ENCODE measurements at places on chromosomes 2 and 18.

- peak; percentile 11 for DNase-seq
Measured at GRCh38 chr2:80238692-80239469, 65.7 kb downstream of the LRRTM1 start.

DNA sequence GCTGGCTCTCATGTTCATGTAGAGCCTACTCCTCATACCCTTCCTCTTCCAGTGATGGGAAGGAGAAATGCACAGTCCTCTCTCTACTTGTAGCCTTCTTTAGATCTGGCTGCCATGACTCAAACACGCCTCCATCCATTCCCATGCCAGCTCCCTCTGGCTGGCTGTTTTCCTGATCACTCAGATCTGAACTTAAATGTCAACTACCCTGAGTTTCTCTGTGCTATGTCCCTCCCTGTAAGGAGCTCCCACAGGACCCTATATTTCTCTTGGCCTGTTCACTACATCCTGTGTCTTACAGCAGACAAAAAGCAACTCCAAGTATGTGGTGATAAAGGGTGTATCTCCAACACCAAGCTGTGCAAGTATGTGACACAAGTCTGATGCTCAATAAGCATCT is 152.4 kb downstream of the TCF4 start:
- no peak for DNase-seq

- DNase-seq = no peak
Measured at GRCh38 chr2:206527153-206527552, 83.8 kb downstream of the ADAM23 start.

GRCh38 chr2:20476481-20476880 is 29.6 kb downstream of the RHOB start:
- no peak for DNase-seq

- DNase-seq = no peak
Measured at GRCh38 chr18:8319798-8320489, 289.3 kb upstream of the RAB12 start.

GRCh38 chr2:202736826-202737225 is 102.1 kb downstream of the FAM117B start:
- no peak for DNase-seq

GRCh38 chr18:69172046-69172445 is 228.6 kb upstream of the DOK6 start:
- no peak for DNase-seq

DNA sequence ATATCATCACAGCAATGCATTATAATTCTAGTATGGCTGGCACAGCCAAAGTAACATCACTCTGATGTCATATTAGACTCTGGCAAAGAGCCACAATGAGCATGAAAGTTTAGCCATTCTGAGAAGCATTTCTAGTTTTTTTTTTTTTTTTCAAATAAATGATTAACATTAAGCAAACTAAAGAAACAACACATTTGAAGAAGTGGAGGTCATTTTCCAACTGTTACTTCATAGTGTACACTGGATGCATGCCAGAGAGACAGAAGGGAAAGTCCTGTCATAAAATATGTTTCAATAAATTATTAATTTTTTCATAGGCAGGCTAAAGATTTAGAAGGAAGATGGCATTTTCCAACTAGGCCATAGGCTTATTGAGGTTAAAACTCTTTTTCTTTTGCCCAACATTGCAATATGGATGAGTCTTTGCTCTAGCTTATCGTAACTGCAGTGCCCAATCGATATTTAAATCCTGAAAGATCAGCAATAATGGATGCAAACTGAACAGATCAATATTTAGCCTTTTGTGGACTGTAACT is 1630.4 kb upstream of the ACVR2A start:
- peak; percentile 36 for DNase-seq

DNA sequence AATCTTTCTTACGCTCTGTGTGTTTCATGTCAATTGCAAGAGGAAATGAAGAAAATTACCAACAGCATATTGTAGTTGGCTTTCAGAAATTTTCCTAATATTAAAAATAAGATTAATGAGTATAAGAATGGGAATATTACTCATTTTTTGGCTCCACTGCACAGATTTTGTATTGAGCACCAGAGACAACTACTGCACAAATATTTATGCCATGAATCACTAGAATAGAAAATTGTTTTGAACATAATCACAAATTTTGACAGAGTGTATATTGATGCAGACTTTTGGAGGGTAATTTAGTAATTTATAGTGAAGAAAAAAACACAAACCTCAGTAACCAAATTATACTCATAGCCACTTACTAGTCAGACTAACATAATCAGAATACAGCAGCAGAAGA is 118.3 kb downstream of the DOK6 start:
- peak; percentile 4 for DNase-seq

DNA sequence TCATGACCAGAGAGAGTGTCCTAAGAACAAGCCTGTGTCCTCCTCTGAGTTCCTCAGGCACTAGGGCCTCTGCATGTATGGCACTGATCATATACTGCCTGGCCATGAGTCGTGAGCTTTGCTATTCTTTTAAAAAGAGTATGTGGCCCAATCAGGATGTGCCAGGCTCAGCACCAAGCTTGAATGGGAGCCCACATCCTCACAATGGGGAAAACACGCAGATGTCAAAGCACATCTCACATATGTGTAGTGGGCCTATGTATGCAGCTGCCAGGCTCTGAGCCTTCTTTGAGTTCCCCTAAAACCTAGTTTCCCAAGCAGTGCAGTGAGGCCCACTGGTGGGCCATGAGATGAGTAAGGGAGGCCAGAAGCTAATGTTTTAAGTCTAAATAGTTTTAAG is 69.9 kb upstream of the SLC1A4 start:
- DNase-seq = no peak

GRCh38 chr2:148257276-148257675 is 236.4 kb downstream of the MBD5 start:
- DNase-seq = no peak

DNA sequence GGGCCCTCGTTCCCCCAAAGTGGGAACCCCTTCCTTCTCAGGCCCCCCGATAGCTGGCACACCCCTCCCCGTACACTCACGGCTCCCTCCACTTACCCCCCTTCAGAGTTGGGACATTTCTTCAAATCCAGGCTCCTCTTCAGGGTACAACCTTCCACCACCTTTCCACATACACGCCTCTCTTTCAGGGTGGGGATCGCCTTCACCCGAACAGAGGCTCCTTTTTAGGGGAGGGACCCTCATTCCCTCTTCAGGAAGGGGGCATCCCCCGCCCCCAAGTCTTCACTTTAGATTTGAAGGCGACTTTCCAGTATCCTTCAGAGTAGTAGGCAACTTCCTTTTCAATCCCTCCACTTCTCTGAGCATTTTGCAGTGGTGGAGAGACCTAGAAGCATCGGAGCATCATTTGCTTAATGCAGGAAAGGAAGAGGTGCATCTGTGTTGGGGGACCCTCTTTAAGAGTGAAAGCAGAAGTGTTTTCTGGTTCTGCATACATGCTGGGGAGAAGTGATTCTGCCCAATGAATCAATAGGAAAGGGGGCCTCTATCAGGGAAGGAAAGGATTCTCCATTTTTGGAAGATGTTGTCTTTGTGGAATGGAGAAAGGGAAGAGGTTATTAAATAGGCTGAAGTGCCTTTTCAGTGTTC is 845 bp downstream of the EML4 start:
- DNase-seq = no peak

- no peak for DNase-seq
Measured at GRCh38 chr2:46431481-46432235, 47.7 kb upstream of the TMEM247 start.

DNA sequence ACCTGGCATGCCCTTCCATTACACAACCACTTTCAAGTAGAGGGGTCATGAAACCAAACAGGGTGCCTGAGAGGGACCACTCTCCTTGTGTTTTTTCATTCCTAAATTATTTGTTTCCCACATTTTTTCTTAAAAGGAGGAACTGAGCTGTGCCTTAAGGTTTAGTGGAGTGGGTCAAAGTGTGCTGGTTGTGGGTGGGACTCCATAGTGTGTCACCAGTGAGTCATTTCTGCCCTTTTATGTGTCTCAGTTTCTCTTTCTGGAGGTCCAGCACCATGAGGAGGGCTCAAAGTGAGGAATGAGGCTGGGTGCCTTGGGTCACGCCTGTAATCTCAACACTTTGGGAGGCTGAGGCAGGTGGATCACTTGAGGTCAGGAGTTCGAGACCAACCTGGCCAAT is 37.8 kb downstream of the COMMD1 start:
- DNase-seq = no peak

DNA sequence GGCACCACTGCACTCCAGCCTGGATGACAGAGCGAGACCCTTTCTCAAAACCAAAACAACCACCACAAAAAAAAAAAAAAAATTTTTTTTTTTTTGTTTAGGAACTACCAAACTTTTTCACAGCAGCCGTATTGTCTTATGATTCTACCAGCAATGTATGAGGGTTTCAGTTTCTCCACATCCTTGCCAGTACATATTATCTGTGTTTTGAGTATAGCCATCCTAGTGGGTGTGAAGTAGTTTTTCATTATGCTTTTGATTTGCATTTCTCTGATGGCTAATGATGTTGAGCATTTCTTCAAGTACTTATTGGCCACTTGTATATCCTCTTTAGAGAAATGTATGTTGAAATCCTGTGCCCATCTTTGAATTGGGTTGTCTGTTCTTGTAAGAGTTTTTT is 51.7 kb downstream of the COX7A2L start:
- no peak for DNase-seq

GRCh38 chr18:59011289-59011688 is 128.4 kb upstream of the SEC11C start:
- no peak for DNase-seq

DNA sequence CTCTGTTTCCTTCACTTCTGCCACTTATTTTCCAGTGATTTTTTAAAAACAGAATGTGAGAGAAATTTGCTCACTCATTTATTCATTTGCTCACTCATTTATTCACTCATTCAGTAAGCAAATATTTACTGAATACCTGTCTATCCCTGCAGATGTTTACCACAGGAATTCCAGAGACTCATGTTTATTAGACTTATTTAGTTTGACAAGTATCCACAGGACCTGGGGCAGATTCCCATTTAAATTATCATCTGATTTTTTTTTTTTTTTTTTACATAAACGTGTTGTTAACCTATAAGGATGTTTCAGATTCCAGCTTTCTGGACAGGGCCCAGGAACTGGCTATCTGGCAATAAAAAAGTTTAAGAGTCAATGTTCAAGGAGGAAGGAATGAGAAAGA is 175.1 kb upstream of the ERBB4 start:
- no peak for DNase-seq

GRCh38 chr2:111134055-111134454 is 13.3 kb downstream of the BCL2L11 start:
- no peak for DNase-seq

DNA sequence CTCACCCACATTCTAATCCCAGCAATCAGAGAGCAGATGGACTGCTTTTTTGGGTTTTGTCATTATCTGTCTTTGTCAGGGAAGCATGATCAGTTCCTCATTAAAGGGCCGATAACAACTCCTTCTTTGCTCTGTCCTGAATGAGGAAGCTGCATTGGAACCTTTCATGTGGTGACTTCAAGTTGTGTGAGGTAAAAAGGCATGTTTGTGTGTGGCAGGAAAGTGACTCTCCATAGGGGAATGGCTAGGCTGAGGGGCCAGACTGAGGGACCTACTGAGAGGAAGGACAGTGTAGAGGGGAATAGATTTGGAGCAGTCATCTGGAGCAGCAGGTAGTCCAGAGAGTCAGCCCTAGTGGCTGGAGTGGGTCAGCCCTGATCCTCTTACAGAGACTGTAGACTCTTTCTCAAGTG is 23.6 kb upstream of the LRRTM1 start:
- DNase-seq = no peak

DNA sequence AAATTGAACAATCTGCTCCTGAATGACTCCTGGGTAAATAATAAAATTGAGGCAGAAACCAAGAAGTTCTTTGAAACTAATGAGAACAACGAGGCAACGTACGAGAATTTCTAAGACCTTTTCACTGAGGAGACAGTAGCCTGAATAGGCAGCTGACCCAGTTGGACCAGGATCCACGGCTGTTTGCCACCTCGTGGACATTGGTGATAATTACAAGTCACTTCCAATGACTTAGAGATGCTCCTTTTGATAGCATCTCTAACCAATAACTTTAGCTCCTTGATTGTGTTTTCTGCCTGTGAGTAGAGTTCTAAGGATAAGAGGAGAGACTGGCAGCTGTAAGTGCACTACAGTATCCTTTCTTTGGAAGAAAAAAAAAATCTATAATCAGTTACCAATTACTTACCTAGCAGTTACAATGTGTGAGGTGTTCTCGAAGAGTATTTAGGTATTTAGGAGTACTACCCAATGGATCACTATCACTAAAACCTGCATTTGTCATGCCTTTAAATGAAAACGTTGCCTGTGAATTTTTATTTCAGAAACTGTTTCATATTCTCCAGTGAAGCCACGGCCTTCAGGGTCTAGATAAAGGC is 31.3 kb upstream of the CNTNAP5 start:
- peak; percentile 72 for DNase-seq

- DNase-seq = no peak
Measured at GRCh38 chr2:99618579-99619097, 128.8 kb upstream of the REV1 start.

DNA sequence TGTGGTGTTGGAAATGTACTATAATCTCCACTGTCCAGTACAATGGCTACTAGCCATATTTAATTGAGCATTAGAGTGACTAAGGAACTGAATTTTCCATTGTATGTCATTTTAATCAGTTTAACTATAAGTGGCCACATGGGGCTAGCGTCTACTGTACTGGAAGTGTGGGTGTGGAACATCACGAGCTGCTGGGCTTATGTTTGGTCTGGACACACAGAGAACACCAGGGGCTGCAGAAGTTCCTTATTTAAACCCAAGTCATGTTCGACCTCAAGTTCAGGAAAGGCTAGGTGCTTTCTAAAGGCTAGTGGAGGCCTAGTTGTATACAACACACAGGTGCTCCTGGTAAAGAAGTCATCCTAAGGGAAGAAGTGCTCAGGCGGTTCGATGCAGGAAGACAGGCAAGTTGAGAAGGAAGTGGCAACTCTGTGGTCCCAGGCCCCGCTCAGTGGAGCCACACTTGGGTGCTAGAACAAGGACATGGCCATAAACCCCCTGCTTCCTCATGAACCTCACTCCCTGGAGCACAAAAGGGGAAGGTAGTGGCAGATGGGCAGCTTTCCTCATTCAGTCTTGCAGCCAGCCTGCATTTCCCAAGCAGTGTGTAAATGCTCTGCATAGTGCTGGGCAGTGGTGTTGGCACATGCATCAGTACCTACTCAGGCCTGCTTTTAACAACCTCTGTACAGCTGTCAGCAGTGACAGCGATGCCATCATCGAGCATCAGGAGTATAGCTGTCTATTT is 13.3 kb downstream of the LGALSL start:
- DNase-seq = no peak

GRCh38 chr2:46306988-46307655 is 9.9 kb downstream of the EPAS1 start:
- no peak for DNase-seq

DNA sequence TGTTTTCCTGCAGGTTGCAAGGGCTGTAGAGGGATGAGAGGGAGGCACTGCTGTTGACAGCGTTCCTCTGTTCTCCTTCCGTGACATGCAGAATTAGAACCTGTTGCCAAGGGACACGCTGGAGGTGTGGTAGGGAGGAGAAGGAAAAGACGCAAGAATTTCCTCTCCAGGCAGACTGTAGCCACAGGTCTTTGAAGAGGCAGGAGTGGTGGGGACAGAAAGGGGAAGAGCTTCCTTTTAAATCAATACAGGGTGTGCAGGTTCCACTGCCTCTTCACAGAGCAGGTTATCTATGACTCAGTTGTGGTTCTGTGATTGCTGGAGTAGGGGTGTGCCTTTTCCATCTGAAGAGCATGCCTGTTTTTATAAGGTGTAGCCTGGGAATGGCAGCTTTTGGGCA is 133.0 kb downstream of the WDSUB1 start:
- no peak for DNase-seq
